ENCODE measurements at places on chromosomes 11 and 22.
A peak's percentile ranks its signal among the peaks of the same experiment; 100 is the strongest.

DNA sequence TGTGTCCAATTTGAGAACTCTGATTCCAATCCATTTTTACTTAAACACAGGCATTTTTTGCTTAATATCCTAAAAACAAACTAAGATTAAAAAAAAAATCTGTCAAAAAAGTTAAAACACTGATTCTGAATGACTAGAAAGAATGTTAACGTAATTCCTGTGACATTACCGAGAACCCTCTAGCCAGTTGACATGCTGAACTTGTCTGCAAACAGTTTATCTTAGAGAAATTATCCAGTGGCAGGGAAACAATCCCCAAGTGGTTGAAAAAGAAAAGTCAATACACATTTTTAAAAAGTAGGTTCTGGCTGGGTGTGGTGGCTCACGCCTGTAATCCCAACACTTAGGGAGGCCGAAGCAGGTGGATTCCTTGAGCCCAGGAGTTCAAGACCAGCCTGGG is 11.6 kb downstream of the KMT5B start:
- DNase-seq, result no peak

DNA sequence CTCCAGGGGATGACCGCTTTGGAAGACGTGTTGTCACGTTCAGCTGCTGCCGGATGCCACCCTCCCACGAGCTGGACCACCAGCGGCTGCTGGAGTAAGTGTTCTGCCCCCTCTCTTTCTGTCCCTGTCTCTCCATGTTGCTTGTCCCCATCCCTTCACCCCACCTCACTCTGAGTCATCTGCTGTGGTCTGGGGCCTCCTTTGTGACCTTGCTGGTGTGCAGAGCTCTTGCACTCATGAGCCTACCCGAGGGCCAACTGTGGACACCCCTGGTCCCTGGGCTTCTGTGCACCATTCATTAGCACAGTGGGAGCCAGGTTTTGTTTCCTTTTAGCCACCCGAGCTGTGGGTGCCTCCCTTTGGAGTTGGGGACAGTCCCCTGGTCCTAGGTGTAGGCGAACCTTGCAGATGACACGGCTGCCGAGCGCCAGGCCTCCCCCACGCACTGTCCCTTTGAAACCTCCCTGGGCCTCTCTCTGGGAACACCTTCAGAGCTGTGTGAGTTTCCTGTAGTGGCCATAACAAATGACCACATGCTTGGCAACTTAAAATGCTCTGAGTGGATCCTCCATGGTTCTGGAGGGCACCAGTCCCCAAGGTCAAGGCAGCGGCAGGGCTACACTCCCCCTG is 49.8 kb downstream of the ARHGAP8 start:
- DNase-seq, result no peak

DNA sequence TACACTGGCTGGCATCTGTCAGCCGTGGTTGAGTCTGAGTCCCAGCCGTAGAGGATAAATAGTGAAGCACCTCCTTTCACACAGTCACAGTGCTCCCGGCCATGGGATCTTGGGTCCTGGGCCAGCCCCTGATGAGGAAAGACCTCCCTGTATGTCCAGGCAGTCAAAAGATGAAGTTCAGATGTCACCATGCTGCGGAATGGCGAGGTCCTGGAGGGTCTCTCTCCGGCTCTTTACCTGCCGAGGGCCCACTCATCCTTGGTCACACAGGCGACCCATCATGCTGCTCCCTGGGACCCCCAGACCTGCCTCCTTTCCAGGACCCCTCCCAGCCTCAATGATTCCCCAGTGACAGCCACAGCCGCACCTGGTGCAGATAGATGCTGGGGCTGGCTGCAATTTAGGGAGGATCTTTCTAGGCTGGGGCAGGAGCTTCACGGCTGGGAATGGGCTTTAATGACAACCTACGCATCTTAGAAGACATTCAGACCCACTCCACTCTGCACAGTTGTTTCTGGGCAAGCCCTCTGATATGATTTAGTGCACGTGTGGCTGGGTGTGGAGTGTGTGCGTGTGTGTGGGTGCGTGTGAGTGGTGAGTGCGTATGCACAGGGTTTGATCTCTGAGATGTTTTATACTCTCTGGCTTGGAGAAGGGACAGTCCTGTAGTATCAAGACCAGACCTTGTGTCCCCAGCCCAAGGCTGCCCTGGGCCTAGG is 79.7 kb downstream of the FBLN1 start:
- DNase-seq, result no peak

- no peak for DNase-seq
Observed at GRCh38 chr11:134486106-134486505, 74.1 kb upstream of the B3GAT1 start.

- no peak for DNase-seq
Observed at GRCh38 chr11:65979261-65979759, 17.8 kb downstream of the SART1 start.

DNA sequence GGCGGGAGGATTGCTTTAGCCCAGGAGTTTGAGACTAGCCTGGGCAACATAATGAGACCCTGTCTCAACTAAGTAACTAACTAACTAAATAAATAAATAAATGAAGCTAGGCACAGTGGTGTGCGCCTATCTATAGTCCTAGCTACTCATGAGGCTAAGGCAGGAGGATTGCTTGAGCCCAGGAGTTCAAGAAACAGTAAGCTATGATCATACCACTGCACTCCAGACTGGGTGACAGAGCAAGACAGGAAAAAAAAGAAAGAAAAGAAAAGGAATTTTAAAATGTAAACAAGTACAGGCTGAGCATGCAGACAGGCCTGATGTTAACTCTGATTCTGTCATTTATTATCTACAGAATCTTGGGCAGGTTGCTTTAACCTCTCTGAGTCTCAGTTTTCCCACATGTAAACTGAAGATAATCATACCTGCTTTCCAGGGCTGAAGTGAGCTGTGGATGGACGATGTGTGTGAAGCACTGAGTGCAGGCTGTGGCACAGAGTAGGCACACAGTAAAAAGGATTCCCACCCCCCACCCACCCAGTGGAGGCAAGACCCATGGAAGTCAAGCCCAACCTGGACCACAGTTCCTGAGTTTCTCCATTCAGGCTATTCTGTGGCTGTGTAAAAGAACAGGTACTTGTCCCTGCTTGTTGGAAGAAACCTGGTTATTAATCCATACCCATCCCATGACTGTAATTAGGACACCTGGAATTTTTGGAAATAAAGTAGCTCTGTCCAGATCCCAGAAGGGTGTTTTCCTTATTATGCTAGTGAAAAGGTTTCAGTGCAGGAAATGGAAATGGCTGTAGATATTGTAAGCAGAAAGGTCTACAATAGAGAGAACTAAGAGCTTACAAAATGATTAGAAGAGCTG is 18.7 kb upstream of the SCUBE2 start:
- no peak for DNase-seq

- no peak for DNase-seq
Observed at GRCh38 chr11:87039371-87039770, 1.6 kb downstream of the TMEM135 start.

GRCh38 chr11:47124675-47125074 is 52.0 kb downstream of the ARFGAP2 start:
- DNase-seq, result no peak

DNA sequence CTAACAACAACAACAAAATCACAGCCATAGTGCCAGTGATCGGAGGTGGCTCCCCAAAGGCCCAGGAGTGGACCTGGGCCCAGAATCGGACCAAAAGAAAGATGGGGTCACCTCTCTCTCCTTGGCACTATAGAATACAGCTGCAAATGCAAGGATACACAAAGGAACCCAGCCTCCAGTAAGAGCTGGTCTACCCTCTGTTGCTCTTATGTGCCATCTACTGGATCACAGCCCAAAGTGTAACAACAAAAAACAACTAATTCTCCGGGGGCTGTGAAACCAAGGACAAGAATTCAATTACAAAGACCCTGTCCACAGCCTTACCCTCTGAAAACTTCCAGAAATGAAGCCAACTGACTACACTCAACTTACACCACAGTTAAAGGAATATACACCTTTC is 21.6 kb downstream of the OR8G5 start:
- DNase-seq, result no peak

DNA sequence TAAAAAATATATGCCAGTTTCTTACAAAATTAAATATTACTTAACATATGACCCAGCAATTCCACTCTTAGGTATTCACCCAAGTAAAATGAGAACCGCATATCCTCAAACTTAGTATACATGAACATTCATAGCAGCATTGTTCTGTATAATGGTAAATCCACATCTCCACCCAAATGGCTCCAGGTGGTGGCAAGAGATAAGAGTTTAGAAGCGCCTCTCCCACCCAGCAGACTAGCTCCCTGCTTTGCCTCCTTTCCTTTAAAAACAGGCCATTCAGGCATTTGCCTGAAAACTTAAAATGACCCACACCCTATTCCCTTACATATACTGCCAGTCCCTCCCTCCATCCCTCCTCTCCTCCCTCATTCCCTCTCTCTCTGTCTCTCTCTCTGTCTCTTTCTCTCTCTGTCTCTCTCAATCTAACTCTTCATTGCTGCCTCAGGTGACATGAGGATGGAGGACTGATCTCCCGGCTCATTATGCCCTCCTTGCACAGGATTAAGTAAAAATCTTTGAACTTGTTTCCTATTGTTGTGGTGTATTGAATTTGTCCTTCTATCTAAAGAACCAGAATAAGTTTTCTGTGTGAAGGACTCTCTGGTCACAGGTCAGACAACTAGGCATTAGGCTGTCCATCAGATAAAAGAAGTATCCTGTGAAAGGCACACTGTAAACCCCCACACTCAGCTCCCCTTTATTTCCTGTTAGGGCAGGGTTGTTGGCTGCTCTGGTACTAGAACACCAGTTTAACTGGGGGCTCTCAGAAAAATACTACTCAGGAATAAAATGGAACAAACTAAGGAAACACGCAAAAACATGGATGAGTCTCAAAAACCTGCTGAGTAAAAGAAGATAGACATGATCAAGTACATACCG is 48.3 kb downstream of the RRP8 start:
- DNase-seq, result no peak

GRCh38 chr11:47411884-47412746 is 3.7 kb downstream of the SLC39A13 start:
- peak; percentile 76 for DNase-seq

DNA sequence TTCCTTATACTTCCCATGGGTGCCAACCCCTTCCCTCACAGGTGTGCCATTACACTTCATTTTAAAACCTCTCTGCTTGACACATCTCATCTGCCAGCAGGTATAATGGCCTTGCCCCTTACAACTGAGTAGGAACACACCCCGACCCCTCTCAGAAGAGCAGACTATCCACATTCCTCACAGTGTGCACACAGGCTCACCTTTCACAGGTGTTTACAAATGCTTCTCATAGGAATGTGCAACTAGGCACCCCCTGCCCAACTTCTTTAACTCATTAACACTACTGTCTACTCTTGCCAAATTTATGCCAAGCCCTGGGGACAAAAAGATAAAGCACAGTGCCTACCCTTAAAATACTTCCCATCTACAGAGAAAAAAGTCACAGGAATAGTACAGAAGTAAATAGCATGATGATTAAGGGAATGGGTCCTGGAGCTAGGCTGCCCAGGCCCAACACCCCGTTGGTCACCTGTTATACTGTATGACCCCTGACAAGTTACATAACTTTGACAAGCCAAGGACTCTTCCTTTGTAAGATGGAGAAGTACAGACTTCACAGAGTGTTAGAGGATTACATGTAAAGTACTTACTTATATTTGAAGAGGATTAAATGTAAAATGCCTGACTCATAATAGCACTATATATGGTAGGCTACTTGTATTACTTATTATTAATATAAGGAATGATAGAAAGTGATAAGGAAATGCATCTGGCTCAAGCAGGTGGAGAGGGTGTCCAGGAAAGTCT is 15.2 kb downstream of the TRIM3 start:
- DNase-seq, result no peak

GRCh38 chr11:111674941-111675340 is 72.7 kb downstream of the SIK2 start:
- DNase-seq, result no peak

- DNase-seq, result no peak
Observed at GRCh38 chr22:39530116-39530515, 2.4 kb downstream of the RPS19BP1 start.

DNA sequence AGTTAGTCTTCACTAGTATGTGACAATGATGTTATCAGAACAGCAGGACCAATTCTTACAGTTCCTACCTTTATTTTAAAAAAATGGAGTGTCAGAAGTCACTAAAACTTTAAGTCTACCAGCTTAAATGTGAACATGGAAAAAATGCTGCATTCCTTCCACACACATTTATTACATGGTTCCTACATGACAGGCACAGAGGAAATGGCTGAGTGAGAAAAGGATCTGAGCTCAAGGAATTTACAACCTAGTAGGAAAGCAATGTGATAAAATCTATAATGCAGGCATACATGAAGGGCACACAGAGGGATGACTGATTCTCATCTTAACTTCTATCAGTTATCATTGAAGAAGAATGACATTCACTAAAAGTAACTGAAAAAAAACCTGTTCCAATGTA is 23.0 kb downstream of the CLDN25 start:
- no peak for DNase-seq

GRCh38 chr22:43036282-43036829 is 21.4 kb upstream of the PACSIN2 start:
- DNase-seq, result no peak

DNA sequence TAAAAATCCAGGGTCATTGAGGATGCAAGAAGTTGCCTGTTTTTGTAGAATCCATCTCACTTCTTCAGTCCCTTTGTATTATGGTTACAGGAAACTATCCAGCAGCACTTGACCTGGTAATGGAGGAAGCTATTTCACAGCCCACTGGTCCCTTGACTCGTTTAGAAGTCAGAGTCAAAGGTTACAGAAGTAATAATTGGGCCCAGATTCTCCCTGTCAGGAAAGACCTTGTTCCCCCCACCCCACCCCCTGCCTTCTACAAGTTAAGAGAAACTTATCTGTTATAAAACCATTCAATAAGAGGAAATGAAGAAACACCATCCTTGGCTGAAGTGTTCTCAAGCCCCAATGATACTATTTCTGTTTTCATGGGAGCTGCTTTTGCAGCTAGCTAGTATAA is 65.8 kb downstream of the CSTPP1 start:
- no peak for DNase-seq

DNA sequence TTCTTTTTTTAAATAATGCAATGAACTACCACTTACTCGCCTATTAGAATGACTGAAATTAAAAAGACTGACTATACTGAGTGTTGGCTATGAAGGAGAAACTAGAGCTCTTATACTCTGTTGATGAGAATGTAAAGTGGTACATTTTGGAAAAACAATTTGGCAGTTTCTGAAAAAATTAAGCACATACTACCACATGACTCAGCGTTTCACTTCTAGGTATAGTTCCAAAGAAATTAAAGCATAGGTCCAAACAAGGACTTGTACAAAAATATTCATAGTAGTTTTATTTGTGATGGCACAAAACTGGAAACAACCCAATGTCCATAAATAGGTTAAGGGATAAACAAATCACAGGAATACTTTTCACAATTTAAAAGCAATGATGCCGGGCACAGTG is 22.4 kb upstream of the SLC29A2 start:
- DNase-seq, result no peak

GRCh38 chr11:40023724-40024123 is 1435.7 kb downstream of the LRRC4C start:
- DNase-seq, result no peak

- peak; percentile 2 for DNase-seq
Observed at GRCh38 chr11:84261707-84262106, 975.5 kb upstream of the CCDC90B start.

DNA sequence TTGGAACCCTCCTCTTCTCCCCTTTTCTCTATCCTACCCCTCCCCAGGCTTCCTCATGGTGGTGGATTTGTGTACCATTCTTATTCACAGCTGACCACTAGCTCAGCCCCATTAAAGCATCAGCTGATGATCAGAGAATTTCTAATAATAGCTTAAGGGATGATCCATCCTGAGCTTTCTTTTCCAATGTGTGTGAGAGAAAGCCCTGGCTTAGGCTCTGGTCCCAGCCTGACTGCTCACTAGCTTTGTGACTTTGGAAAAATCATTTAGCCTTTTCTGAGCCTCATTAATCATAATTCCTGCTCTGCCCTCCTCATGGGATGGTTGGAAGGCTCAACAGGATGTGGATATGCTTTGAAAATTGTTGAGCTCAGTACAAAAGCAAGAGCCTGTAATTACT is 26.3 kb upstream of the CCDC90B start:
- no peak for DNase-seq

Measured in mucosa of descending colon (tissue), 3 donors.